ENCODE measurements at places on chromosomes 16 and 17.
A peak's percentile ranks its signal among the peaks of the same experiment; 100 is the strongest.

DNA sequence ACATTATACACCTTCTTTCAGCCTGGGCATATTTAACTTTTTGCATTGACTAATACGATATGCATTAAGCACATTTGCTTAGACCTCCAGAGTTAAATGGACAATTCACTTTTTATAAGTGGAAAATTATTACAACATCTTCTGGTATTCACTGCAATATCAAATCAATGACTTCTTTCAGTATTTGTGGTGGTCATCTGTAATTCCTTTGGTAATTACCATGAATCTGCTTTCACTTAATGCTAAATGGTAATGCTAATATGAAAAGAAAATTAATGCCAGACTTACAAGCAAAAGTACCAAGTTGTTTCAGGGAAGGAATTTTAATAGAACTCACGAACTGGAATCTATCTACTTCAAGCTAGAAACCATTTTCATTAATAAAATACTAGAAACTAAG is 6.4 kb downstream of the GPATCH8 start:
- DNase-seq = no peak

- peak; percentile 98 for DNase-seq
Observed at GRCh38 chr16:14321542-14321941, 250.4 kb downstream of the MRTFB start.

GRCh38 chr16:30018731-30019158 is 4.3 kb upstream of the C16orf92 start:
- DNase-seq = no peak

GRCh38 chr16:26457095-26457494 is 609.6 kb upstream of the C16orf82 start:
- DNase-seq = no peak

GRCh38 chr17:17568772-17569195 is 22.7 kb downstream of the PEMT start:
- DNase-seq = peak; percentile 6

Measured in NCI-H2171 treated with DMSO at 0.1 percent for 48 hours (cell line).